ENCODE measurements at places on chromosomes 4 and X.

DNA sequence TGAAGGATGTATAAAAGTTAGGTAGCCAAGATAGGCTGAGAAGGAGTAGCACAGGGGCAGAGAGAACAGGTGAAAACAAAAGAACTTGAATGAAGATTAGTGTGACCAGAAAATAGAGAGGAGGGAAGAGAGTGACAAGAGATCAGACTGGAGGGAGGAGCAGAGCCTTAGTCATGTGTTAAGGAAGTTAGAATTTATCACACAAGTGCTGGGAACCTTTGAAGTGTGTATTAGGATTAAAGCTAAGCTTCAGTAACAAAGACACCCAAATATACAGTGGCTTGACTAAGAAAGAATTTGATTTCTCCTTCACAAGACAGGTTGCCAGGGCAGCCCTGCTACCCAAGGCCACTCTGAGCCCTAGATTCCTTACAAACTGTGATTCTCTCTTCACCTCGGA, 10.7 kb upstream of the CCDC149 start:
- no peak for DNase-seq

DNA sequence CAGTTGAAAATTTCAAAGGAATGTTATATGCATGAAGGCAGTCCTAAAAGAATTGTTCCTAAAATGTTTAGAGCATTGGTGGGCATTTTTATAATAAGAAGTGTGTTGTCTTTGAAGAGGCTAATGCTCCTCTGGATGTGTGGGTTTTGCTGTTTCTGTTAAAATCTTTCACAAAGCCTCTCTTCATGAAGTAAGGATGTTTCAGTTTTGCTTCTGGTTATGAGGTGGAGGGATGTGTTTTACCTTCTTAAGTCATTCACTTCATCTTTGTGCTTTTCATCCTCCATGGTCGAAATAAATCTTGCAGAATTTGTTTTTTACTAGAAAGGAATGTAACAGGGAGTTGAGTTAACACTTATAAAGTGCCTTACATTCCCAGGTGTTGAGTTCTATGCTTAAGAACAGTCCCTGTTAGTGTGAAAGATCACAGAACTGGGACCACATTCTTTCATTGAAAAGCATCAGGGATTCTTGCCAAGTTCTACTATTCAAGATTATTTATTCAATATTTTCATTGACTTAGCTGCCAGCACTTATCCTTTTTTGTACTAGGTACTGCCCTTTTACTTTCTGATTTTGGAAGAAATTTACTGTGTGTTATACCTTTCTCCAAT, 21.1 kb downstream of the FHIP1A start:
- no peak for DNase-seq

DNA sequence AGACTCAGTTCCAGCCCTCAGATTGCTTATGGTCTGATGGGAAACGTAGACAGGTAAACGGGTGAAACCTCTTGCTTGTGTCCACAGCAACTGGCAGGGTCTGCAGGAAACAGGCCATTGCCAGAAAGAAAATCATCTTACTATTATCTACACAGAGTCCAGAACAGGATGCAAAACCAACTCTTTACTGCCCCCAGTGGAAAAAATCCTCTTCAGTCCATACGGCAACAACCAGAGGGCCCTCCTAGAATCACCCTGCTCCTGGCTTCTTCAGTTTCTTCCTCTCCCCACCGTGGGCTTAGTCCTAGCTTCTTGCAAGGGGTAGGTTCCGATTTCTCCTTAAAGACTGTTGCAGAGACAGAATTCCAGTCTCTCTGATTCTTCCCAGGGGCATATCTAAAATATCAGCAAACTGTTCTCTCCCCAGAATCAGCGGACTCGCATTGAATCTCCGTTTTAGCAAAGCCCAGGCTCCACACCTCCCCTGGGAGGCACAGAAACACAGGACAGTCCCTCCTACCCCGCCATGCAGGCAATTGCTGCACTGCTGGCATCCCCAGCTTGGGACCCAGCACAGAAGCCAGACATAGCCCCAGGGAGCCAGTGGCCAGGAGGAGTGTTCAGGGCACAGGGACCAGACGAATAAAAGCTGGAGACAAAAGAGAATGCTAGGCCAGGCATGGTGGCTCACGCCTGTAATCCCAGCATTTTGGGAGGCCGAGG, 41.0 kb upstream of the SH3RF1 start:
- DNase-seq: peak; percentile 31

GRCh38 chrX:30830326-30830943, 58.6 kb downstream of the TAB3 start:
- DNase-seq: no peak

GRCh38 chr4:46878641-46879040, 30.4 kb downstream of the COX7B2 start:
- no peak for DNase-seq

DNA sequence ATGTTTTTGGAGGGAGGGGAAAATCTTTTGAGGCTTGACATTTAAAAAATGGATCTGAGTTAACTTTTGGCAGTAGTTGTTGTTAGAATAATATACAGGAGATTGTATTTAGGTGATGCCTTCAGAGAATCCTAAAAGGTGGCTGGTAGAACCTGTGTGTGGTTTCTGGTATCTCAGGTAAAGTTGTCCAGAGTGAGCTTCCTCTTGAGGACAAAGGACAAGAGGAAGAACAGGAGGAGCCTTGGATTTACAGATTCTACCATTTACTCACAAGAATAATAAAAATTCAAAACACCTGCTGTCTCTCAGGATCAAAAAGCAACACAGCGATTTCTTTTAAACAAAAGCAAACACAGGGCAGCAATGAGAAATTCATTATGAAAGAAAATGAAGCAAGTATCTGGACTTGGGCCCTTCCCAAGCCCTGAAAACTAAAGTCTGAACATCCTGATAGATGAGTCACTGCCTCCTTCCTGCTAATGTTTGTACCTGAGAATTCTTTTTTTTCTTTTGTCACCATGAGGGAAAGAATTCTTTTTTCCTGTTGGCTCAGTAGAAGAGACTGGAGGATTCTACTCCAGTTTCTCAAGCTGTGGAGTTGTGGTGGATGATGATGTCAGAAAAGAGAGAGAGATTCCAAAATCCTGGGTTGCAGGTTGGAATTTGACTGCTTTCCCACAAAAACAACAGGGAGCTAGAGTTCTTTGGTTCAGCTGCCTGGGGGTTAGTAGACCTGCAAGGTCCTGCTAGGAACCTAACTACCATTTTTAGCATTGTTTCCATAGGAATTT, 31.5 kb upstream of the RAPGEF2 start:
- DNase-seq: no peak

- no peak for DNase-seq
Observed at GRCh38 chrX:152810403-152810802, 20.2 kb downstream of the CETN2 start.

DNA sequence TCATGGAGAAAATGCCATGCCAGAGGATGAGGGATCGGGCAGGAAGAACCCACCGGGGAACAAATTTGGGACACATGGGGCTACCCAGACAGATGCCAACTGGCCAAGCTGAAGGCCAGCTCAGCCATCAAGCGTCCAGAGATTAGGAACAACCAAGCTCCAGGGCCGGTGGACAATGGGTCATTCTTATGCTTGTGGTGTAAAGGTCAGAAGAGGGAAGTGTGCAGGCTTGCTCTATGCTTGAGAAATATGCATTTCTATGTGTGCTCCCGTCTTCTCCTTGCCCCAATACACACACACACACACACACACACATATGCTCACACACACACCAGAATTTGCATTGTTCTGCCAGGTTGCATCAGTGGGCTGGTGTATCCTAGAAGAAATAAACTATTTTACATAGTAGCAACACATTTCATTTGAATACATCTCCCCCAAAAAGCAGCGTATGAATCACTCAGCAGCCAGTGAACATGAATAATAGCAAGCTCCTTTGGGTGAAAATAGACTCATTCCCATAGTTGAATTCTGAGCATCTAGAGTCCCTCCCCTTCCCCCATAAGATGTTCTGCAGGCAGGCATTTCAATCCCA, 201.9 kb upstream of the PPARGC1A start:
- DNase-seq: no peak

DNA sequence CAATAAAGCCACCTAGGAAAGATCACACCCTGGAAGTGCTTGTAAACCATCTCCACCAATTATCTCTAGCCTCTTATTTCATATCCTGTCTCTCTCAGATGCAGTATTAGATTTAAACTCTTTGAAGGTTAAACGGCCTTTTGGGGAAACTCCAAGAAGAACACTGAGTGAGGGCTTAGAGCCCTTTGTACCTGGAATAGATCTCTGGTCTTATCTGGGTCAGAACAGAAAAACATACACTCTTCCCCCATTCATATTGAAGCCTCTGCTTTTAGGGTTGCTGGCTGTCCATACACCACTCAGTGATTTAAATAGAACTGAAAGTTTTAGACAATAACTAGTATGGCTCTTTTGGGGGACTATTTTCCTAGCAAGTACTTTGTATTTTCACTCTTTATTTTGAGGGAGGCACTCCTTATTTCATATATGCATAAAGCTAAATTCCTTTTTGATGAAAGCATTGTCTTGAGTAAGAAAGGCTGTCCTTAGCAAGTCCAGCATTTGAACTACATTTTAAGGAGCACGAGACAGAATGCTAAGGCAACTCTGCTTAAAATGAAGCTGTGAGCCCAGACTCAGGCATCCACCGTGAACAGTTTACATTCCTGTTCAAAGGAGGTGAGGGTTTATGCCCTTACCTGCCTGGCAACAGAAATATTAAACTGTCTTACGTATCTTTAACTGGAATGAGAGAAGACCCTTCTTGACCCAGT, 17.4 kb downstream of the YY2 start:
- no peak for DNase-seq

DNA sequence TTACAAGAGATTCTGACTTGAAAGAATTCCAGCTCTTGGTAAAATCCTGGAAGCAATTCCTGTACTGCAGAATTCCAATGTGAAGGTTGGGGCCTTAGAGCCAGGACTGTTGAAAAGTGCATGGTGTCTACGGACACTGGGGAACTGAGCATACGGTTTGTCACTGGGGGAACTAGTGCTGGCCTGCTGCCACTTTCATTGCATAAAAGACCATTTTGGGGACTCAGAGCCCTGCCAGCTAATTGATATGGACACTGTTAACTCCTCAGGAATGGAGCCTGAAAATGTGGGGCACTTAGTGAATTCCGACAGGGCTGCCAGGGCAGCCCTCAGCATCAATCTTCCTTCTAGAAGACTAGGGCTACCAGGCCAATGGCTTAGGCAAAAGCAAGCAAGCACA, 55.9 kb downstream of the AMOT start:
- no peak for DNase-seq

DNA sequence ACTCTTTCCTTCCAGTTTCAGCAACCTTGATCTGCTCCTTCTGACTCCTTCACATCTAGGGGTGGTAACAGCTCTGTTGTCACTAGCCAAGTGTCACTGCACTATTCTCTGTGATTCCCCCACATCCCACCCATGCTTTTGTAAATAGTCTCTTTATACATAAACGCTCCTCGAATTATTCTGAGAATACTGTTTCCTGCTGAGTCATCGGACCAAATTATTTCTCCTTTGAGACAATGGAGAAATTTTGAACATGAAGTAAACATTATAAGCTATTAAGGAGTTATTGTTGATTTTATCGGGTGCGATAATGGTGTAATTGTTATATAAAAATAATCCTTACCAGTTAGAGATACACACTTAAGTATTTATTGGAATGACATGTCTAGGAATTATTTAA, 245.1 kb upstream of the RPS6KA3 start:
- DNase-seq: no peak

DNA sequence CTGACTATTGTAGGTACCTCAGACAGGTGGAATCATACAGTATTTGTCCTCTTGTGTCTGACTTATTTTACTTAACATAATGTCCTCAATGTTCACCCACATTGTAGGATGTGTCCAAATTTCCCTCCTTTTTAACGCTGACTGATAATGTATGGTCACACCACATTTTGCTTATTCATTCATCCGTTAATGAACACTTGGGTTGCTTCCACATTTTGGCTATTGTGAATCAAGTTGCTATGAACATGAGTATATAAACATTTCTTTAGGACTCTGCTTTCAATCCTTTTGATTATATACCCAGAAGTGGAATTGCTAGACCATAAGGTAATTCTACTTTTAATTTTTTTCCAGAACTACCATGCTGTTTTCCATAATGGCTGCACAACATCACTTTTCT, 87.0 kb upstream of the NDP start:
- DNase-seq: no peak

DNA sequence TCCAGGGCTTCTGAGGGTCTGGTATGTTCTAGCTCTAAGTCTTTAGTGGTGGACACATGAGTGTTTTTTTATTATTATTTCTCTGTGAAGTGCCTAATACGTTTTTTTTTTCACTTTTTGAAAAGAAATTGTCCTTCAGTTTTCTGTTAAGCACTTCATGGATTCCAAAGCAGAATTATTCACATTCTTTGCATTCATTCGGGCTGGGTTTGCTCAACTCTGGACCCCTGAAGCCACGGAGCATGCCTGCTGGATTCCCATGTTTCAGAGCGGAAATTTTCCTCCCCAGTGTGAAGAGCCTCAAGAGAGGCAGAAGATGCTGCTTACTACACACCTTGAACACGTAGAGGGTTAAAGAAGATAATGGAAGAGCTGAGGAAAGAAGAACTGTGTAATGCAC, 107.5 kb downstream of the EGF start:
- no peak for DNase-seq

DNA sequence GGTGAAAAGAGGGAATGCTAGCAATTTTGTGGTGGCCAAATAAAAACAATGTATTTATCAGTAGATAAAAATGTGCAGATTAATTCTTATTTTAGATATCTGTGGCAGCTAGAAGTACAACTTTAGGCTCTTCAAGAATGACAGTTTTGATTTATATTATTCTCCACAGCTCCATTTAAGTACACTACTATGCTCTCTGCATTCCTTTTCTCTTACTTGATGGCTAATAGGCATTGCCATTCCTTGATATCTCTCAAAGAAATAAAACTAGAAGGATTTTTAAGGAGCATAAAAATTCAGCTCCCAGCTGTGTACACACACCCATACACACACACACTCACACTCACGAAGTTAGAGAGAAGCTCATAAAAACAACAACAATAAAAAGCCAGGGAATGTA, 59.4 kb upstream of the H2AZ1 start:
- no peak for DNase-seq

DNA sequence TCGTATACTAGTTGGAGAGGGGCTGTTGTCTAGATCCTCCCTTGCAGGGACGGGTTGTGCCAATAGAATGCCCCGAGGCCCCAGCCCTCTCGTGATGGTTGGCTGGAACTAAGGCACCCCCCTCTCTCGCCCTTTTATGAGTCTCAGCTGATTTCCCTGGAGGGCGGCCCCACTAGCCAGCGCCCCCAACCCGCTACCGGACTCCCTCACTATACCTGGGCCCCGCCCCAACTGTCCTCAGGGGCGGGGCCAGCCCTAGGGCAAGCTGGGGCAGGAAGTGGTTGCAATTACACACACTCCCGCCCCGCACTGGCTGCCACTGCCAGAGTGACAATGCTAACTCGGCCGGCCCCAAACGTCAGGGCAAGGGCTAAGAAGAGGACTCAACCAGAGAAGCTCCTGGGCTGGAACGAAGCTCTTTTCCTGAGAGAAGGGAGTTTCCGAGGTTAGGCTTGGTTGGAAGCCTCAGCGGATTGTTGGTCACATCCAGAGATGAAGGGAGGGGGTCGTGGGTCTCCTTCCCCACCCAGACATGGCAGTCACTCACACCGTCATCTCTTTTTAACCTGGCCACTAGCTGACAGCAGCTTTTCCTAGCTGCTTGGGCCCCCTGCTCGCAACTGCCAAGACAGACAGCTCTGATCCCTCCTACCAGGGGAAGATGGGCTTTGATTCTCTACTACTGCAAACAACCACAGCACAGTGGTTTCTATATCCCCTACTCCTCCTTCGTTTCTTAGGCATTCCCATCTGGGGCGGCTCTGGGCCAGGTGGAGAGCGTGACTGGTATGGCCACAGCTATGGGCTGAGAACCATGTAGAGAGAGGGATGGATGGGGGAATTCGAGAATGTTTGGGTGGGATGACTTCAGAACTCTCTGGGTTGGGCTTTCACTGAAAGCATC, 21.0 kb upstream of the BCORL1 start:
- no peak for DNase-seq

All from left renal pelvis (tissue), 4 donors.